ENCODE measurements at places on chromosomes 4 and X.

- DNase-seq = no peak
Observed at GRCh38 chr4:1768367-1769034, 24.6 kb upstream of the FGFR3 start.

GRCh38 chr4:76545226-76545884 lies 110.3 kb downstream of the SHROOM3 start:
- DNase-seq = no peak

DNA sequence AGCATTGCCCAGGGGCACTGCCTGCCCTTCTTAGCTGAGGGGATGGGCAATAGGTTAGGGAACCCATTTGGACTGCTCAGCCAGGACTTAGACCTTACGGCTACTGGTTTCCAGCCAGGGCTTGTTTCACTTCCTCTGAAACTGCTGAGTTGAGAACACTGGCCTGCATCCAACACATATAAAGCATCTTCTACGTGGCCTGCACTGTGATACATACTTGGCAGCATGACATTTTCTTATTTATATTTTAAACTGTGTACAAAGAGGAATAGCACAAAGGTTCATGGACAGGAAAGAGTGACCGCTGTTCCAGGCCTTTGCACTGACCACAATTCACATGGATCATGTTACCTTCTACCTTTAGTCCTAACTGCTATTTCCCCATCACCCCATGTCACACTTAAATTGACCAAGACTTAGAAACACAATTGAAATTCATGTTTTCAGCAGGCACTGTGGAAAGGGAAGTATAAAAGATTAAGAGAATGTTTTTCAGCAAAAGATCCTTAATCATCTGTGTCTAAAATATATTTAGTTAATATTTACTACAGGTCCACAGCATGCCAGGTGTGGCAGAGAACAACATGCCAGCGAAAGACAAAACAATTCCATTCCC lies 43.7 kb downstream of the NLGN4X start:
- no peak for DNase-seq

DNA sequence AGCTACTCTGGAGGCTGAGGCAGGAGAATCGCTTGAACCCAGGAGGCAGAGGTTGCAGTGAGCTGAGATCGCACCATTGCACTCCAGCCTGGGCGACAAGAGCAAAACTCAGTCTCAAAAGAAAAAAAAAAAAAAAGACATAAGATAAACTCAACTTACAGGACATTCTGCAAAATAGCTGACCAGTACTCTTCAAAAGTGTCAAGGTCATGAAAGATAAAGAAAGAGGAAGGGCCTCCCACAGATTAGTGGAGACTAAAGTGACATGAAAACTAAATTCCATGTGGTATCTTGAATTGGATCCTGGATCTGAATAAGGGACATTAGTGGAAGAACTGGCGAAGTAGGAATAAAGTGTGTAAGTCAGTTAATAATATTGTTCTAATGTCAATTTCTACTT lies 63.3 kb downstream of the ZNF182 start:
- DNase-seq = no peak

GRCh38 chrX:113580486-113580885 lies 739.9 kb upstream of the AMOT start:
- no peak for DNase-seq

DNA sequence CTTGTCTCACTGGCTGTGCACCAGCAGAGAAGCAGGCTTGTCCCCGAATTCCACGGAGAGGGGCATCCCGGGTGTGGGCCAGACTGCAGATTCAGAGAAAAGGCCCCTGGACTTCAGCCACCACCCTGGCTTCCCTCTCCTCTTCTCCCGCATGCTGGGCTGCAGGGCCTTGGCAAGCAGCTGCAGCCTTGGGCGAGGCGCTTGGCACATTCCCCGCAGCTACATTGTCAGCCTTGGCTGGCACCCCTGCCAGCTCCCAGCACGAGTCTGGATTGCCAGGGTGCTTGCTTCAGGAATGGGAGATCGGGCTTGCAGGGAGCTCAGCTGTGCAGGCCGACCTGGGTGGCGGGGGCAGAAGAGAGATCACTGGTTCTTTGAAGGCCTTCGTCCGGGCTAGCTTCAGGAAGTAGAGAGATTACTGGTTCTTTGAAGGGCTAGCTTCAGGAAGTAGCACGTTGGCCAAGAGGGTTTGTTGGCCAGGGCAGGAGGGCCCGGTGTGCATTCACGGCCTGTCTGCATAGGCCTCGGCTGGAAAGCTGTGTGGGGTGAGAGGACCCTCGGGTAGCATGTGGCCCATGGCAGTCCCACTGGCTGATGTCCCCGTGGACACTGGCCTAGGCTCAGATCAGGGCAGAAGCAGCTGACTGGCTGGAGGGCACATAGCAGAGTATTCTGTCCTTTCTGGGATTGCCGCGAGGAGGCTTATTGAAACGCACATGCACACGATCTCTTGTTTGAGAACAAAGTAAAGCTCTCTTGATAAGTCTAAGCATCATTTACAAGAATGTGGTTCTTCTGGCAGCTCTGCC lies 2.7 kb downstream of the ABCD1 start:
- DNase-seq = no peak

- DNase-seq = no peak
Observed at GRCh38 chrX:136256026-136256425, 4.8 kb upstream of the MAP7D3 start.

DNA sequence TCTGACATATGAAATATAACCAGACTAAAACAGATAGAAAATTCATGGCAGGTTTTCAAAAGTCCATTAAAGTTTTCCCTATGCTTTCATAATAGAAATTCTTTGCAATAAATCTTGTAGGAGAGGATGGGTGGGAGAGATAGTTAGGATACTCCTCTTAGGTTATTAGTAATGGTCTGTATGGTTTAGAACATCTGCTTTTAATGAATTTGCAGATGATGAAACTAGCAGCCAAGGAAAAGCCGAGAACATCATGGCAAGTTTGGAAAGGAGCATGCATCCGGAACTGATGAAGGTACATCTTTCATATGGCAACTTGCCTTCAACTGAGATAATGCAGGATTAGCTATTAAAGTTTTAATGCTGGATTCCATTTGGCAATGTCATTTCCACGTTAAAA lies 70.7 kb downstream of the DOCK11 start:
- DNase-seq = no peak

GRCh38 chr4:7530082-7530481 lies 95.4 kb upstream of the PSAPL1 start:
- no peak for DNase-seq

DNA sequence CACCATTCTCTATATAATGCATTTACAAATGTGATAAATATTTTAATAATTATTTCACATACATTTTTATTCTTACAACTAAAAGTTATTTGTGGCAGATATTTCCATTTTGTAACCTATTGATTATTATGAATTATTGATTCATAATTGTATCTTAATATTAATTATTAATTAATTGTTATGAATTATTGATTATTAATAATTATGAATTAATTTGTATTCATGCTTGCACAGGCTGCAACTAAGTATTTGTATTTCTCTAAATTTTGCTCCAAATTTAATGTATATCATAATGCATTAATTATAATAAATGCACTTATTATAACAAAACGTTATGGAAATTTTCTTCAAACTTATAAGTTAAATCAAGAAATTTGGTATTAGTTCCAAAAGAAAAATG lies 929.7 kb downstream of the PCDH7 start:
- DNase-seq = no peak

DNA sequence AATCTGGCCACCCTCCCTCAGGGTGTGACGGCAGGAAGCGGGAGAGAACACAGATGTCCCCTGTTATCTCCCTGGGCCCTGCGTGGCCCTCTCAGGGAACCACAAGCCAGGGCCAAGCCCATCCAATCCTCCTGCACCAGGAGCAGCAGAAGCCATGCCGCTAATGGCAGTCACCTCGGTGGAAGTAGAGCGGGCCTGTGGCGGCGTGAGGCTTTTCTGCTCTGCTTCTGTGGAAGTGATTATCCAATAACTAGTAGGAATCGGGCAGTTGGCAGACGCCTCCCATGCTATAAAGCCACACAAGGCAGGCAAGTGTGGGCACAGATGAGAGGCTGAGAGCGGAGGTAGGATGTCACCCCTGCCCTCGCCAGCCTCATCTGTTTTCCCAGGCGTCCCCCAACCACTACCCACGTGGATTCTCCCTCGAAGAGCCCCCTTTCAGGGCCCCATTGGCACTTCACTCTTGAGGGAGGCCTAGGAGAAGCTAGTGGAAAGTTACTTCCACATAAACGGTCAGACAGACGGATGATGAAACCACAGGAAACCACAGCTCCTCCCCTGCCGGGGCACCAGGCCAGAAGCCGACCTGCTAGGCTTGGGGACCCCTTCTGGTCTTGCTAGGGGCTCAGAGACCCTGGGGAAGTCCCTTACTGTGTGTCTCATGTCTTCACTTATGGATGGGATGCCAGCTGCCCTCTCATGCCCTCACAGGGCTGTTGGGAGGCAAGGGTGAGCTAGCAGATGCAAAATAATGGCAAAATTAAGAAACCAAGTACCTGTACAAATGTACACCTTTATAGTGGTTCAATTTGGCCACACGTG lies 18.8 kb upstream of the TMSB4X start:
- DNase-seq = no peak

DNA sequence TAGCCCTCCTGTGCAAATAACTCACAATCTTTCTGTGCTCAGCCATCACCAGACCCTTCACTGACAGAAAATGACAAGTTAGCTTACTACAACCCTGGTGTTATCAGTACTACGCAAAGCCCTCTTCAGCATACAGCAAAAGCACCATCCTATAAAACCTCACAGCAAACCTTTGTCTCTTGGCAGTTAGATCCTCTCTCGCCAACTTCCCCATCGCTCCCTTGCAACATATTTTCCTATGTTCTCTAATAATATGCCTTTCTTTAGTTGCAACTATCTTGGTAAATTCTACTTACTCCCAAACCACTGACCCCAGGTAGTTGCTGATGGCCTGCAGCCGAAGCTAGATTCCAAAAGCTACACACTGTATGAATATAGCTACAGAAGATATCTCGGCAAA lies 856.9 kb upstream of the FRG1 start:
- no peak for DNase-seq

- DNase-seq = no peak
Observed at GRCh38 chrX:82961129-82961528, 547.0 kb upstream of the POU3F4 start.

- no peak for DNase-seq
Observed at GRCh38 chr4:70197842-70198241, 2.3 kb downstream of the ODAM start.

DNA sequence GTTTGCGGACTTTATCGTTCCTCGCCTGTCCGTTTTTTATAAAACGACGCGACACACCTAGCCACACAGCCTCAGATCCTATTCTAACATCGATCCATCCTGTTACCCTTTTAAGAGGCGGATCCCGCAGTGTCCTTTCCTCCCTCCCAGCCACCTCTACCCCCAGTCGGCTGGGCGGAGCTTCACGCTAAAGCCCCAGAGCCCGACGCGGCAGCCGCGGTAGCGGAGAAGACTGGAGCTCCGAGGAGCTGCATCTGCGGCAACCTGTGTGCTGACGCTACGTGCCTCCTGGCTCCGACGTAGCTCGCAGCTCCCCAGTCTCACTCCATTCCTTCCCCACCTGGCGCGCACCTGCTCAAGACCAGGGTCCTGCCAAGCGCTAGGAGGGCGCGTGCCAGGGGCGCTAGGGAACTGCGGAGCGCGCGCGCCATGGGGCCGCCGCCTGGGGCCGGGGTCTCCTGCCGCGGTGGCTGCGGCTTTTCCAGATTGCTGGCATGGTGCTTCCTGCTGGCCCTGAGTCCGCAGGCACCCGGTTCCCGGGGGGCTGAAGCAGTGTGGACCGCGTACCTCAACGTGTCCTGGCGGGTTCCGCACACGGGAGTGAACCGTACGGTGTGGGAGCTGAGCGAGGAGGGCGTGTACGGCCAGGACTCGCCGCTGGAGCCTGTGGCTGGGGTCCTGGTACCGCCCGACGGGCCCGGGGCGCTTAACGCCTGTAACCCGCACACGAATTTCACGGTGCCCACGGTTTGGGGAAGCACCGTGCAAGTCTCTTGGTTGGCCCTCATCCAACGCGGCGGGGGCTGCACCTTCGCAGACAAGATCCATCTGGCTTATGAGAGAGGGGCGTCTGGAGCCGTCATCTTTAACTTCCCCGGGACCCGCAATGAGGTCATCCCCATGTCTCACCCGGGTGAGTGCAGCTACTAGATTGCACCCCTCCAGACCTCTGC lies at the start of gene RNF128:
Gene RNF128, plus strand, starts transcription at position 217 of the 953 bp plus-strand sequence. Its CDS starts 213 bp downstream, at position 430.
- no peak for DNase-seq

- no peak for DNase-seq
Observed at GRCh38 chrX:2691543-2692220, 587 bp downstream of the CD99 start.

GRCh38 chrX:118904218-118904617 lies 70.2 kb upstream of the LONRF3 start:
- DNase-seq = no peak

- no peak for DNase-seq
Observed at GRCh38 chrX:146278381-146278780, 460.8 kb downstream of the SLITRK2 start.

GRCh38 chr4:85445050-85445639 lies 29.8 kb upstream of the ARHGAP24 start:
- DNase-seq = no peak
